ENCODE measurements at places on chromosomes 6 and 20.

- H3K4me1 ChIP-seq: no peaks in the 10 kb centered on the region
- no peak for DNase-seq
- H3K36me3 ChIP-seq: no peaks in the 10 kb centered on the region
- no peak overlapping the region for H3K27ac ChIP-seq
These were observed 281.1 kb downstream of the LAMA2 start for GRCh38 chr6:129164032-129164431.

GRCh38 chr6:24574809-24575208 is 71.2 kb downstream of the KIAA0319 start:
- no peaks in the 10 kb centered on the region for H3K36me3 ChIP-seq
- H3K4me3 ChIP-seq: no peak overlapping the region
- no peak for DNase-seq
- no peaks in the 10 kb centered on the region for H3K27me3 ChIP-seq

GRCh38 chr6:69584913-69585729 is 211.7 kb downstream of the LMBRD1 start:
- no peaks in the 10 kb centered on the region for H3K36me3 ChIP-seq
- no peak overlapping the region for H3K4me3 ChIP-seq
- no peak overlapping the region for H3K27ac ChIP-seq
- no peaks in the 10 kb centered on the region for H3K27me3 ChIP-seq
- DNase-seq: peak; percentile 3
- H3K4me1 ChIP-seq: no peaks in the 10 kb centered on the region

DNA sequence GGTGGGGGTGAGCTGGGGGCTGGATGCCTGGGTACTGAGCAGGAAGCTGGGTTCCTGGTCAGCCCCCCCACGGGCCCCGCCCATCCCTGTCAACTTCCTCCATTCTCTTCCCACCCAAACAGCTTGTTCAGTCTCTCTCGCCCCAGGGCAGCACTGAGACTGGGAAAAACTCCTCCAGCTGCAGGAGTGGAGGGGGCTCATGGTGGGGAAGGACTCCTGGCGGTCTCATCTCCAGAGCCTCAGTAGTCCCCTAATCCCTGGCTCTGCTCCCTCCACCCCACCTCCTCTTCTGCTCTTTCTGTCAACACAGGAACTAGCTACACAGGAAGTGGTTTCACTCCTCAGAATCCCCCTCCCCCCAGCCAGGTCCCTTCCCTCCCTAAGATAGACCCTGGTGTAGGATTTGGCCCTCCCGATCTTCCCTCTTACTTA is at the start of gene GPSM3:
Gene GPSM3, minus strand, starts transcription at position 36 of the 432 bp plus-strand sequence. CDS start 130 bp downstream, outside the sequence.
- no peaks in the 10 kb centered on the region for H3K27me3 ChIP-seq
- H3K36me3 ChIP-seq: peaks cover 6% of the 10 kb centered on the region
- peak within 1 kb of the TSS; percentile 99 for H3K27ac ChIP-seq
- peaks cover 39% of the 10 kb centered on the region for H3K4me1 ChIP-seq

DNA sequence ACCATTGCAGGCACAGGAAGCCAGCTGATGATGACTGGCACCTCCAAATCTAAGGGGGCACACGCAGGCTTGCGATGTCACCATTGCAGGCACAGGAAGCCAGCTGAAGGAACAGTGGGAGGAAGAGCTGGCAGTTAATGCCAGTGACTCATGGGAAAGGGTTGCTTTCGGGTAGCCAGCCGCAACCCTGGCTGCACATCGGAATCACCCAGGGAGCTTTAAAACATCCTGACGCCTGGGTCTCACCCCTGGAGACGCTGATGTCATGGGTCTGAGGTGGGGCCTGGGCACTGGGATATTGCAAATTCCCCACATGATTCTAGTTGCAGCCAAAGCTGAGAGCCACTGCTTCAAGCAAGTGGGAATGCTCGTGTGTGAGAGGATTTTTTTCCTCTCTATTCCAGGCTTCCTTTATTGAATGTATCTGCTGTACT is 16.1 kb upstream of the CCN6 start:
- no peaks in the 10 kb centered on the region for H3K36me3 ChIP-seq
- no peak overlapping the region for H3K4me3 ChIP-seq
- H3K4me1 ChIP-seq: no peaks in the 10 kb centered on the region
- no peak overlapping the region for H3K27ac ChIP-seq

DNA sequence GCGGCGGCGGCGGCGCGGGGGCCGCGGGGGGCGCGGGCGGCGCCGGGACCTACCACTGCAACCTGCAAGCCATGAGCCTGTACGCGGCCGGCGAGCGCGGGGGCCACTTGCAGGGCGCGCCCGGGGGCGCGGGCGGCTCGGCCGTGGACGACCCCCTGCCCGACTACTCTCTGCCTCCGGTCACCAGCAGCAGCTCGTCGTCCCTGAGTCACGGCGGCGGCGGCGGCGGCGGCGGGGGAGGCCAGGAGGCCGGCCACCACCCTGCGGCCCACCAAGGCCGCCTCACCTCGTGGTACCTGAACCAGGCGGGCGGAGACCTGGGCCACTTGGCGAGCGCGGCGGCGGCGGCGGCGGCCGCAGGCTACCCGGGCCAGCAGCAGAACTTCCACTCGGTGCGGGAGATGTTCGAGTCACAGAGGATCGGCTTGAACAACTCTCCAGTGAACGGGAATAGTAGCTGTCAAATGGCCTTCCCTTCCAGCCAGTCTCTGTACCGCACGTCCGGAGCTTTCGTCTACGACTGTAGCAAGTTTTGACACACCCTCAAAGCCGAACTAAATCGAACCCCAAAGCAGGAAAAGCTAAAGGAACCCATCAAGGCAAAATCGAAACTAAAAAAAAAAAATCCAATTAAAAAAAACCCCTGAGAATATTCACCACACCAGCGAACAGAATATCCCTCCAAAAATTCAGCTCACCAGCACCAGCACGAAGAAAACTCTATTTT is 2.0 kb downstream of the FOXC1 start:
- H3K4me1 ChIP-seq: peaks cover 22% of the 10 kb centered on the region
- DNase-seq: peak; percentile 51
- peak overlapping the region; percentile 18 for H3K4me3 ChIP-seq
- peaks cover 86% of the 10 kb centered on the region for H3K27me3 ChIP-seq

- no peaks in the 10 kb centered on the region for H3K4me1 ChIP-seq
- no peaks in the 10 kb centered on the region for H3K27me3 ChIP-seq
- no peak overlapping the region for H3K4me3 ChIP-seq
- DNase-seq: no peak
- H3K36me3 ChIP-seq: no peaks in the 10 kb centered on the region
- H3K27ac ChIP-seq: no peak overlapping the region
These were observed 273.5 kb downstream of the COL12A1 start for GRCh38 chr6:74932232-74932888.

- no peak for DNase-seq
- no peak overlapping the region for H3K27ac ChIP-seq
- no peaks in the 10 kb centered on the region for H3K27me3 ChIP-seq
- peaks cover 71% of the 10 kb centered on the region for H3K36me3 ChIP-seq
- H3K4me3 ChIP-seq: no peak overlapping the region
These were observed 9.0 kb downstream of the NPEPL1 start for GRCh38 chr20:58701431-58702160.

- no peaks in the 10 kb centered on the region for H3K36me3 ChIP-seq
- peaks cover 9% of the 10 kb centered on the region for H3K4me1 ChIP-seq
- H3K27me3 ChIP-seq: peaks cover 8% of the 10 kb centered on the region
- DNase-seq: no peak
- H3K27ac ChIP-seq: no peak overlapping the region
These were observed 11.6 kb downstream of the GPR31 start for GRCh38 chr6:167146135-167146534.

DNA sequence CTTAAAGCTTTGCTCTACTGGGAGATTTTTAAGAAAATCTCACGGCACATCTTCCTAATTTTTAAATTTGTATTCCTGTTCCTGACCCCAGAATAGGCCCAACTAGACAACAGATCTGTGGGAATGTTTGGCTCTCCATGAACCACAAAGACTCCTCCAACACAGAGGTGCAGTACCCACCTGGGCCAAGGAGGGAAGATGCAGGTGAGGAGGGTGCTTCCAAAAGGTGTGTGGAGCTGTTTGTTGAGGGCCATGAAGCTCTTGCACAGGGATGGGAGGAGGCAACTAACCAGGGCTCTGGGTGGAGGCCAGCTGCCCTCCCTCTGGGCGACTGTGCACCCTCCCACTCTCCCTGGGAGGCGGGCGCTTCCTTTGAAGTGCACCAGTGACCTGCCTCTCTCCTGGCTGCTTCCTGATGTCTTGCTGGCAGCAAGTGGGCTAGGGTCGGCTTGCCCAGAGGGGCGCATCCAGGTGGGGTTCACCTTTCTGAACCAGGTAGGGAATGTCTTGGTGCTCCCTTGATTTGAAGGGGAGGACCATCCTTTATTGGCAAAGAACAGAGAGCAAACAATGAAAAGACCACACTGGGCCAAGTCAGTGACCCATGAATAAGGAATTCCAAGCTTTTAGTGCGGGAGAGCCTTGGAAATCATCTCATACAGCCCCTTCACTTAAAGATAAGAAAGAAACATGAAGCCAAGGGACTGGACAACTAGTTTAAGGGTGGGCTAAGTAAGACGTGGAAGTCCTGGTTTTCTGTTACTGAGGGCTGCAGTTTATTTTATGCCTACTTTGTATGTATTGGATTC is 76.0 kb downstream of the ANKRD6 start:
- no peak overlapping the region for H3K27ac ChIP-seq
- DNase-seq: no peak

GRCh38 chr6:105539911-105540310 is 137.0 kb upstream of the PREP start:
- H3K4me1 ChIP-seq: no peaks in the 10 kb centered on the region
- no peaks in the 10 kb centered on the region for H3K27me3 ChIP-seq
- no peak overlapping the region for H3K27ac ChIP-seq

- H3K4me3 ChIP-seq: no peak overlapping the region
- no peak for DNase-seq
- peaks cover 89% of the 10 kb centered on the region for H3K36me3 ChIP-seq
- no peaks in the 10 kb centered on the region for H3K27me3 ChIP-seq
These were observed 97.2 kb downstream of the SSR1 start for GRCh38 chr6:7215798-7216231.

- no peaks in the 10 kb centered on the region for H3K36me3 ChIP-seq
- H3K27ac ChIP-seq: no peak overlapping the region
- no peaks in the 10 kb centered on the region for H3K4me1 ChIP-seq
- no peak for DNase-seq
These were observed 193.3 kb downstream of the PHACTR1 start for GRCh38 chr6:12909833-12910232.

DNA sequence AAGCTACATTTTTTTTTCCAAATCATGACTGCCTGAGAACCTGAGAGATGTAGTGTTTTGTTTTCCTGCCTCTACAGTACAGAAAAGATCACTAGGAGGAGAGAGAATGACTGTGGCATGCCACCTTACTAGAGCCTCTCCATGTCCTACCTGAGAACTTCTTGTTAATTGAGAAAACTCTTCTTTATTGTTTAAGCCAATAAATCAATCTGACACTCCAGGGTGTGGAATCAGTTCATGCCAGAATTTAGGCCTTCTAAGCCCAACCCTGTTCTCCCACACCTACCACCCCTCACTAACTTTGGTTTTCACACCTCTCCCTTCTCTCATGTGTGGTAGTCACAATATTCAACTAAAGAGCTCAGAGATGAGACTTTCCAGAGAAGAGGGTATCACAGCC is 24.9 kb upstream of the BTN3A2 start:
- peaks cover 8% of the 10 kb centered on the region for H3K27me3 ChIP-seq
- no peak for DNase-seq
- no peak overlapping the region for H3K4me3 ChIP-seq

GRCh38 chr6:27940766-27941165 is 16.3 kb upstream of the OR2B6 start:
- H3K4me3 ChIP-seq: no peak overlapping the region
- H3K4me1 ChIP-seq: no peaks in the 10 kb centered on the region
- H3K27me3 ChIP-seq: no peaks in the 10 kb centered on the region
- DNase-seq: no peak
- no peak overlapping the region for H3K27ac ChIP-seq

- no peak for DNase-seq
- no peaks in the 10 kb centered on the region for H3K36me3 ChIP-seq
- no peak overlapping the region for H3K27ac ChIP-seq
- H3K4me1 ChIP-seq: no peaks in the 10 kb centered on the region
- no peak overlapping the region for H3K4me3 ChIP-seq
These were observed 680.0 kb downstream of the RNF144B start for GRCh38 chr6:19067165-19067564.

- H3K27me3 ChIP-seq: no peaks in the 10 kb centered on the region
- H3K4me1 ChIP-seq: no peaks in the 10 kb centered on the region
- no peak overlapping the region for H3K27ac ChIP-seq
- DNase-seq: no peak
- no peak overlapping the region for H3K4me3 ChIP-seq
These were observed 144.0 kb downstream of the SIM1 start for GRCh38 chr6:100320686-100321085.

- H3K27me3 ChIP-seq: no peaks in the 10 kb centered on the region
- H3K4me1 ChIP-seq: peaks cover 3% of the 10 kb centered on the region
- peaks cover 67% of the 10 kb centered on the region for H3K36me3 ChIP-seq
- no peak overlapping the region for H3K4me3 ChIP-seq
These were observed 112.0 kb downstream of the ZMYND8 start for GRCh38 chr20:47244451-47244850.

GRCh38 chr6:80366714-80367113 is 260.2 kb downstream of the BCKDHB start:
- H3K27ac ChIP-seq: no peak overlapping the region
- no peaks in the 10 kb centered on the region for H3K27me3 ChIP-seq
- no peak overlapping the region for H3K4me3 ChIP-seq
- H3K4me1 ChIP-seq: no peaks in the 10 kb centered on the region

DNA sequence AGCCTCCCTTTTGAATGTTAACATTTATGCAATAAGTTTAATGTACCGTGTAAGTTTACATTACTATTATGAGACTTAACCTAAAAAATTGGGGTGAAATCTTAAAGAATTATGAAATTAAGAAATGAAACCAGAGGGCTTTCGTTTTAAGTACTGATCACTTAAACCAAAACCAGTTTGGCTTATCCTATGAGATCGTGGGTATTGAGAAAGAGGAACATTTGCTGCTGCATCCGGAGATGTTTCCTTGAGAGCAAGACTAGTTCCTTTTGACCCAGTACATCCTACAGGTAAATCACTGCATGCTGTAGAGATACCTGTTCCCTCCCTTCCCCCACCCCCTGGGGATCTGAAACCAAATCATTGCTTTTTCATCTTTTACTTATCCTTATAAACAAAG is 201.3 kb downstream of the ESR1 start:
- no peaks in the 10 kb centered on the region for H3K36me3 ChIP-seq
- H3K27ac ChIP-seq: no peak overlapping the region
- H3K27me3 ChIP-seq: no peaks in the 10 kb centered on the region
- no peak overlapping the region for H3K4me3 ChIP-seq
- no peak for DNase-seq

DNA sequence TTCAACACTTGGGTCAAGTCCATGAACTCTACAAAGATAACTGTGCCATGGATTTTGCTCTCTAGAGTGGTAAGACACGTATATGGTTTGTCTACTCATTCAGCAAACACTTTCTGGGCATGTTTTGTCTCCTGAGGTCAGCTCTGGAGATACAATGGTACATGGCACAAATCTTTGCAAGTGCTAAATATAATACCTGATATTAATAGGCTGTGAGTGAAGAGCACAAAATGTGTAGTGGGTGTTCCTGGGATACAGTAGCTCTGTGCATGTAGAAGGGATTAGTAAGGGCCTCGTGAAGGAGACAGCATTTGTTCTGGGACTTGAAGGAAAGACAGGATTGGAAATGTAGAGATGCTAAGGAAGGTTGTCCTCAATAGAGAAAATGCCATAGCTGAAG is 360.9 kb downstream of the BCKDHB start:
- H3K27ac ChIP-seq: no peak overlapping the region
- H3K4me3 ChIP-seq: no peak overlapping the region
- H3K4me1 ChIP-seq: peaks cover 7% of the 10 kb centered on the region
- H3K36me3 ChIP-seq: no peaks in the 10 kb centered on the region
- H3K27me3 ChIP-seq: no peaks in the 10 kb centered on the region

- H3K4me1 ChIP-seq: no peaks in the 10 kb centered on the region
- H3K27ac ChIP-seq: no peak overlapping the region
- H3K4me3 ChIP-seq: no peak overlapping the region
- H3K27me3 ChIP-seq: no peaks in the 10 kb centered on the region
These were observed 108.5 kb downstream of the MMS22L start for GRCh38 chr6:97174471-97174870.

Data from large intestine (tissue), 12 donors.